ENCODE measurements at places on chromosomes 5 and 9.

- DNase-seq = no peak
Measured at GRCh38 chr5:138573949-138574670, 1.1 kb downstream of the HSPA9 start.

GRCh38 chr5:98050583-98050982 lies 722.9 kb upstream of the RGMB start:
- DNase-seq = no peak

GRCh38 chr9:125700791-125701190 lies 6.2 kb downstream of the MAPKAP1 start:
- peak; percentile 54 for DNase-seq

GRCh38 chr9:70315389-70315788 lies 56.6 kb downstream of the SMC5 start:
- DNase-seq = no peak

DNA sequence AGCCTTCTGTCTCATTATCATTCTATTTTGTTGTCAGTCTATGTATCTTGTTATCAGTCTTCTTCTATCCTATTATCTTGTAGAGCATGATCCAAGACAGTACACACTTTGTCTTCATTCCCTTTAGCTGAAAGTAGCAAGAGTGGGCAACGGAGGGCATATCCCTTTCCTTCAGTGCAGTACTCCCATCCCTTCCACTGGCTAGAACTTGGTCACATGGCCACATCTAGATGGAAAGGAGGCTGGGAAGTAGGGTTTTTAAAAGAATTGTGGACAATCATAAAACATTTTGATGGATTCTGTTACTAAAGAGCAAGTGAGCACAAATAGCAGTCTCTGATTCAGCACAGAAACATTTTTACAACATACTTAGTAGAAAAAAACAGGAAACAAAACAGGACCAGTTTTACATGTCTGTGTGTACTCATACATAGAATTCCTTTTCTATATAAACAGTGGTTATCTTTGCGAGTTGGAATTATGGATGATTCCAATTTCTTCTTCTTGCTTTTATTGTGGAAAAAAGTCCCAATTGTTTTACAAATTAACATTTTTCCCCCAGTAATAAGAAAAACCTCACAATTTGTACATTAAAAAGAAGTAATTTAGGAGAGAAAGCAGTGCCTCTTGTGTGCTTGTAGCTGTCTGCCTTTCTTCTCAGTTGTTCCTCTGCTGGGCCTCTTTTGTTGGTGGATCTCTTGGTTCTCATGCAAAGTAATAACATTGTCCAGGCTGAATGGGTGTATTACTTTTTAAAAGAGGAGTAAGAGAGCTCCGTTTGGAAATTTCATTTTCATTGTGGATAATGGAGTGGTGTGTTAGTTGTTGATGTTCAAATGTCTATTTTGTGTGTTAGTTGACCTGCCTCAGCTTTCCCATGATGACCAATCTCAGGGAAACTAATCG lies 410.9 kb upstream of the TRPC7 start:
- DNase-seq = no peak

DNA sequence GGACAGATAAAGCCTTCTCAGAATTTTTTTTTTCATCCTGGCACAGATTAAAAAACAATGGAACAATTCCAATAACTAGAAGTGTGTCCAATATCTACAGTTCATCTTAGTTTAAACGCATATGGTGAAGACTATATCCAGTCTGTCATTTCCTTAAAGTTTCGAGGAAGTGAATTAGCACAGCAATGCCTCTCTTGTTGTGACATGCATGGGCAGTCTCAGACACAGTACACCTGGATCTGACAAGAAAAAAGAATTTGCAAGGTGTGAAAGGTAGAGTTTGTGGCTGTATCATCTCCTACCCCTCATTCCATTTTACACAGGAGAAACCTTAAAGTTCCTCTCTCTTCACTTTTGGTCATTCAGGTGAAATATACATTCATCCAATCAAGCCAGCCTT lies 100.6 kb upstream of the ADAMTS19 start:
- no peak for DNase-seq

- no peak for DNase-seq
Measured at GRCh38 chr5:146082798-146083197, 22.6 kb downstream of the PLAC8L1 start.

- peak; percentile 28 for DNase-seq
Measured at GRCh38 chr9:69549310-69550202, 122.6 kb downstream of the APBA1 start.

- no peak for DNase-seq
Measured at GRCh38 chr5:171593976-171594375, 174.5 kb downstream of the FGF18 start.

GRCh38 chr9:112280904-112281303 lies 52.5 kb downstream of the PTBP3 start:
- DNase-seq = no peak

All from activated T-cell treated with anti-CD3 and anti-CD28 coated beads, Interleukin-2, amount 50 U/mL, for 72 hours (primary cell).